ENCODE measurements at places on chromosomes 3 and 15. TPM values are rescaled to one million over a fixed set of nuclear protein-coding genes. Genes with fewer than 3 reads are reported as not detected.

Gene TMC3
- total RNA-seq = 0.16 TPM

GRCh38 chr3:65928110-65928509, 110.6 kb downstream of the MAGI1 start:
- no peak for DNase-seq

GRCh38 chr15:82999905-83000671, 11.4 kb downstream of the C15orf40 start:
- DNase-seq = no peak

Gene SEMA3G
- 44.0 TPM for total RNA-seq

Gene ZPLD1
- not detected for total RNA-seq

- DNase-seq = no peak
Measured at GRCh38 chr3:45253316-45253715, 27.2 kb upstream of the TMEM158 start.

- no peak for DNase-seq
Measured at GRCh38 chr3:18657858-18658820, 233.0 kb upstream of the SATB1 start.

GRCh38 chr3:133301731-133302130, 98.1 kb upstream of the BFSP2 start:
- DNase-seq = no peak

DNA sequence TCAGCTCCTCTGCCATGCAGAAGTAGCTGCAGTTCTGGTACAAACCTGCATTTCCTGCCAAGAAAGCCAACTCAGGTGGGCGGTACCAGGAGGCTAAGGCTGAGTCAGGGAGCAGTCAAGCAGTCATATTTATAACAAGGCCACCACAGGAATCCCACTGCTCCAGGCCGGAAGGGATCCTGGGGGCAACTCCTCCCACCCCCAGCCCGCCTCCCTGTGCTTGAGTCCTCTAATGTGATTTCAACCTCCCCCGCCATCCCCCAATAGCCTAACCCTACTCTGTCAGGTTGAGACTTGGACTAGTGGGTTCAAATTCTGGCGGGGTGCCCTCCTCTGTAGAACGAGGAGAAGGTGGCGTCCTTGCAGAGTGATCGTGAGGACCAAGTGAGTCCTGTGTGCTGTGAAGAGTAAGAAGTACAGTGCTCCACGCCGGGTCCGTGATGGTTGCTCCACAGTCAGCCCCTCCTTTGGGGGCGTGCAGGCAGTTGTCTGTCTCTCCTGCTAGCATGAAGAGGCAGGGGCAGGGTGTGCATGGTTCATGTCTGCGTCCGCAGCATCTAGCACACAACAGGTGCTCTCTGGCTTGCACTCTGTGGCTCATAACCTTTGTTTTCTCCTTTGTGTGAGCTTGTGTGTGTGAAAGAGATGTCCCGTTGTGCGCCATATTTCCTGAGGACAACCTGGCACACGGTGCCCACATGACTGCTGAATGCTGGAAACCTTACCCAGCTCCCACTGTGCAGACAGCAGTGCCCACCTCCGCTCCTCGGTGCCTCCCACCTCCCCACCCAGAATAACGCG, 78.3 kb downstream of the SMAD6 start:
- DNase-seq = no peak

GRCh38 chr3:133877221-133877620, 18.5 kb downstream of the RAB6B start:
- DNase-seq = no peak

GRCh38 chr15:92069308-92070250, 216.1 kb downstream of the SLCO3A1 start:
- no peak for DNase-seq

DNA sequence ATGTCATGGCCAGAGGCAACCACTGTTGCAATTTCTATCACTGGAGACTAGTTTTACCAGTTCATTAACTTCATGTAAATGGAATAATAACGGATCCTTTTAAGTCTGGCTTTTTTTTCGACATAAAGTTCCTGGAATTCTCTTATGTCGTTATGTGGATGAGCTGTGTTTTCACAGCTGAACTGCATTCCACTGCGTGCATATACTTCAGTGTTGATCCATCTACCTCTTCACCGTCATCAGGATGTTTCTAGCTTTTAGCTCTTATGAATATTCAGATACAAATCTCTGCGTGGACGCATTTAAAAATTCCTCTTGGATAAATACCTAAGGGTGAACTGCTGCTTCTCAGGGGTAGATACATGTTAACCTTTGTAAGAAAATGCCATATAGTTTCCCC, 15.6 kb upstream of the CYFIP1 start:
- no peak for DNase-seq

Gene PPP1R14D
- not detected for total RNA-seq

DNA sequence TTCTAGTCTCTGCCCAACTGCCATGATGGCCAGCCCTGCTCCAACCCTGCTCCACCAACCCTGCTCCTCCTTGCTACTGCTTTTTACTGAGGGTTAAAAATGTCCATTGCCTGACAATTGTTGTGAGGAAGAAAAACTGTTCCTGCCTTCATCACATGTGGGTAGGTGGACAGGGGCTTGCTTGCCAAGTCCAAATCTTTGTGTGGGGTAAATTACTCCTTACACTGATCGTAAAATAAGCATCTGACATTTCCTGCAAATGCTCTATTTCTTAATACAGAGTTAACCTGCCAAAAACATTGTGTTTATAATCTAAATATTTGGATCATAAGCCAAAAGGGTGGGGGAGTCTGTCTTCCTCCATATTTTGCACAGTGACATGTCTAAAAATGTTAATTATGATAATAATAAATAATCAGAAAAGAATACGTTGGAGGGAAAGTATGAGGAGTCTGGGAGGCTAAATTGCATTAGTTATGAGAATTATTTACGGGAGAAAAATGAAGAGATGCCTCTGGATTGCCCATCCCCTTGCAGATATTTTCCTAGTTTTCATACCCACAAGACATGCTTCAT, 242.5 kb upstream of the TBL1XR1 start:
- DNase-seq = no peak

Gene SNAP23
- 36.2 TPM for total RNA-seq

DNA sequence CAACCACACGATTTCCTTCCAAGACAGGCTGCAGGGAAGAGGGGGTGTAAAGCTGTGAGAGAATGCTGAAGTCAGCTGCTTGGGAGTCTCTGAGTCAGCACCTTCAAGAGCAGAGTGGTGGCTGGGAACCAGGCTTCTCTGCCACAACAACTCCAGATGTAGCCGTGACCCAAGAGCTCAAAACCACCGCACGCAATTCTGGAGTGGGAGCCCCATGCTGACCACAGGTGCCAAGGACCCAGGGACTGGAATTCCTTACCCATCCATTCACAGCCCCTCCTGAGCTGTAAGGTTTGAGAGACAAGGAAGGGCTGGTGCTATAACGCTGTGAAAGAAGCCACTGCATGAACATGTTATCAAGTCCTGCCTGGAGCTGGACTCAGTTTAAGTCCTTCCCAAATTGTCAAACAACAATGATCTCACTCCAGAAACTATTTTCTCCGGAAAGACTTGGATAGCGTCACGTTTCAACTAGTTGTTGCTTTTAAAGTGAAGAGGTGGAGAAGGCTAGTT, 61.4 kb downstream of the UMPS start:
- peak; percentile 88 for DNase-seq

DNA sequence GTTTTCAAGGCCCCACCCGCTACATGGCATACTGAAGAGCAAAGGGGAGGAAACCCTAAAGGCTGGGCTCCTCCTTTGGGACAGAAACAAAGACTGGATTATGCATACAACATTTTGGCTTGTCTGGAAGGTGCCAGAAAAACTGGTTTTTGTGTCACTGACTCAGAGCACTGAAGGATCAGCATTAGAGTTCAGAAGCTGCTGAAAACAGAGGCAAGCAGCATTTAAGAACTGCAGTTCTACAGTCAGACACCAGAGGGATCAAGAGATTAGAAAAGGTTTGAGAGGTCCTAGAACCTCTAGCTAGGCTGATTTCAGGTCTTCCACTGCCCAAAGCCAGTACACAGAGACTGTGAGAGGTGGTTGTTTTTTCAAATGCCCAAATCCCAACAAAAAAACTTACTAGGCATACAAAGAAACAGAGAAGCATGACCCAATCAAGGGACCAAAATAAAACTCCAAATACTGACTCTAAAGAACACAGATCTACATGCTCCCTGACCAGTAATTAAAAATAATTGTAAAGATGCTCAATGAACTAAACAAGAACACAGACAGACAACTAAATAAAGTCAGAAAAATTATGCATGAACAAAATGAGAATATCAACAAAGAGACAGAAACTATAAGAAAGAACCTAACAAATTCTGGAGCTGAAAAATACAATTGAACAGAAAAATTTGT, 91.2 kb downstream of the SENP2 start:
- no peak for DNase-seq

GRCh38 chr3:134988666-134989065, 193.6 kb downstream of the EPHB1 start:
- DNase-seq = no peak

GRCh38 chr15:77611767-77612166, 20.9 kb downstream of the LINGO1 start:
- DNase-seq = no peak

Gene TMEM87A
- 104 TPM for total RNA-seq

DNA sequence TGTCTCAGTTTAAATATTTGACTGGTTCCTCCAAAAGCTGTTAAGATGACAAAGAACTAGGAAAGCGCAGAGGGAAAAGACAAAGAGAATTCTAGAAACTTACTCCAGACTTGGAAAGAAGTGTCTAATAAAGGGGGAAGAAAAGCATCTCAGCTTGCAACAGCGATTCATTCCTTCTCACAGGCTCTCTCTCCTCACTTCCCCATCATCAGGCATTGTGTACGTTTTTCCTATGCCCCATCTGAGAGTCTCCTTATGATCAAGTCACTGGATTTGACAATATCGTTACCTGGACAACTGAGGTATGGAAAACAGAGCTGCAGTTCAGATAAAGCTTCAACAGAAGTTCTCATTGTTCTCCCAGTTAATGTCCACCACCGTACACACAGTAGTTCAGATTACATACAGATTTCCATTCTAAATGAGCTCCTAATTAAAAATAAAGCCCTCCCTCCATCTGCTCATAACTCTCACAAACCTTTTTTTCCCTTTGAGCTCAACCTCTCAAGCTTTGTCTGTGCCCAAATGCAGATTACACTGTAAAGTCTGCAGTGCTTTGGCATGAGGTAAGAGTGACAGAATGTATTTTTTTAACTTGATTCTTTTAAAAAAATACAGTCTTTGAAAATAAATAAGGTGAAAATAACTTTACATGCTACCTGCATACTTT, 254.4 kb upstream of the THBS1 start:
- no peak for DNase-seq

Gene ATP10A
- 3.8 TPM for total RNA-seq

GRCh38 chr15:79875213-79875612, 21.6 kb downstream of the MTHFS start:
- no peak for DNase-seq

DNA sequence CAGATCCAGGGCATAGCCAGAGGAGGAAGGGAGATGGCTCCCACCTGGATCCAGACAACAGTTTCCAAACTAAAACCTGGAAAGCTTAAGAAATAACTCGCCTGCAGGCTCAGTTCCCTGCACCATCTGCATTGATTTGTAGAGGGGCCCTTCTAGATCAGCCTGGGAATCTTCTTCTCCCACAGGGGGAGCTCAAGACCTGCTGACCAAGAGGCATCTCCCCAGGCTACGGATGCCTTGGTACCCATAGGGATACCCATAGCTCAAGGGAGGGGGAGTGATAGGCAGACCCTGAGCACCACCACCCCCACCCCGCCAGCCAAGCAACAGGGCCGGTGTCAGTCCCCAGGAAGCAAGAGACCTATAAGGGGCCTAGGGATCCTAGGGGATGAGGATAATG, 28.0 kb upstream of the DCLK3 start:
- no peak for DNase-seq

- DNase-seq = no peak
Measured at GRCh38 chr3:98971169-98971681, 69.7 kb upstream of the DCBLD2 start.

DNA sequence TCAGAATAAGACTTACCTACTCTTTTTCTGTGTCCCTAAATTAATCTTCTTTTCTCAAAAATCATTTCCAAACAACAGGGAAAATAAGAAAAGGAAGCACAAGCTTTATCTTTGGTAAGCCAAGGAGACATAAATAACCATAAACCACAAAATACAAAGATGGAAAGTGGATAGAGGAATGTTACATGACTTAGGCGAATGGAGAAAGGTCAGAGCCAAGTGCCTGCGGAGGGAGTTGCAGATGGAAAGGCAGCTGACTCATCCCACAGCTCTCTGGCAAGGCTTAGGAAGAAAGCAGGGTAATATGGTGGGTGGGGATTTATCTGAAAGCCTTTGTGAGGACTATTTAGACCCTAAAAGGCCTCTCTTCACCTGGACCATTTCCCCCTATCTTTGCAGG, 72.8 kb downstream of the GALK2 start:
- no peak for DNase-seq

- DNase-seq = no peak
Measured at GRCh38 chr3:117557464-117558090, 848.0 kb downstream of the TUSC7 start.

Gene CEP19
- total RNA-seq = 0.56 TPM

DNA sequence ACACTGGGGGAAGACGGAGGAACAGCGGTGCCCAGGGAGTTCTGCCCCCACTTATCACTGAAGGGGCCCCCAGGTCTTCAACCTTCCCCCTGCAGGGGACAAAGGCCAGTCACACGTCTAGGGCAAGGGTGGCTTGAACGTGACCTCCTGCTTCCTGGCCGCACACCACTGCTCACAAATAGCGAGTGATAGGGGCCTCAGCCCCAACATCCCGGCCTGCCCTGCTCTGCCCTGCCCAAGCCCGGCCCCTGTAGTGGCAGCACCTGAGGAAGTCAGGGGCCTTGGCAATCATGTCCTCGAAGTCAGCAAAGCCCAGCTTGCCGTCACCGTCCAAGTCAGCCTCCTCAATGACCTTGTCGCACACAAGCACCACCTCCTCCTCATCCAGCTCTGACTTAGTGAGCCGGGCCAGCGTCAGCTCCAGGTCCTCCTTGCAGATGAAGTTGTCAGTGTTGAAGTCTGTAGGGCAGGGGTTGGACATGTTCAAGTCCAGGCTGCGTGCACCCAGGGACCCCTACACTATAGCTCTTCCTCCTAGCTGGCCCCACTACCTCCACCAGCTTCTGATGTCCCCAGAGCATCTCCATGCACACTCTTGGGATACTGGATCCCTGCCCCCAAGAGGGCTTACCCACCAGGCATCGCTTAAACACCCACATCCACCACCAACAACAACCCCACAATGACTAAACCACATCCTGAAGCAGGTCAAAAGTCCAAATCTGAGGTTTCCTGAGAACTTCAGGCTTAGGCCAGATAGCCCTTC, 13.3 kb downstream of the SH2D7 start:
- no peak for DNase-seq
